Ecto neural progenitor cell (in vitro differentiated cells): ENCODE measurements at places on chromosomes 11 and 22.
A peak's percentile ranks its signal among the peaks of the same experiment; 100 is the strongest.

DNA sequence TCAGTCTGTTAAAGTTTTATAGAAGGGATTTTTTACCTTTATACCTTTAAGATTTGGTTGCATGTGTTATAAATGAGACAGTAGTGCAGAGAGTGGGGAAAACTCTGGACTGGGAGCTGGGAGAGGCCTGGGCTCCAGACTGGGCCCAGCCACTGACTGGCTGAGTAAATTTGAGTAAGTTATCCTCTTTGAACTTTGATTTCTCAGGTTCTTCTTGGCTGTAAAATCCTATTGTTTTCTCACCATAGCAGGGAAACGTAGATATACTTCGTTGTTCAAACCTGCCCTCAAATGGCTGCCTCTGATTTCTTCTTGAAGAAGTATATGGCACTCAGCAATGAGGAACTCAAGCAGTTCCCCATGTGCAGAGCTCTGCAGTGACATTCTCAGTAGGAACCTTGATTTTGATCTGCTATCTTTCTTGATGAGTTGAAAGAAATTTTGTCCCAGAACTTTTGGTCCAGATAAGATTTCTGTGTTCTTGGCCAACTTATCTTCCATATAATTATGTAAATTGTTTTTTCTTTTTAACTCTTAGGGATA is 8.8 kb downstream of the BMAL1 start:
- no peak for DNase-seq

- DNase-seq = no peak
Observed at GRCh38 chr22:19213442-19214077, 35.0 kb upstream of the SLC25A1 start.

DNA sequence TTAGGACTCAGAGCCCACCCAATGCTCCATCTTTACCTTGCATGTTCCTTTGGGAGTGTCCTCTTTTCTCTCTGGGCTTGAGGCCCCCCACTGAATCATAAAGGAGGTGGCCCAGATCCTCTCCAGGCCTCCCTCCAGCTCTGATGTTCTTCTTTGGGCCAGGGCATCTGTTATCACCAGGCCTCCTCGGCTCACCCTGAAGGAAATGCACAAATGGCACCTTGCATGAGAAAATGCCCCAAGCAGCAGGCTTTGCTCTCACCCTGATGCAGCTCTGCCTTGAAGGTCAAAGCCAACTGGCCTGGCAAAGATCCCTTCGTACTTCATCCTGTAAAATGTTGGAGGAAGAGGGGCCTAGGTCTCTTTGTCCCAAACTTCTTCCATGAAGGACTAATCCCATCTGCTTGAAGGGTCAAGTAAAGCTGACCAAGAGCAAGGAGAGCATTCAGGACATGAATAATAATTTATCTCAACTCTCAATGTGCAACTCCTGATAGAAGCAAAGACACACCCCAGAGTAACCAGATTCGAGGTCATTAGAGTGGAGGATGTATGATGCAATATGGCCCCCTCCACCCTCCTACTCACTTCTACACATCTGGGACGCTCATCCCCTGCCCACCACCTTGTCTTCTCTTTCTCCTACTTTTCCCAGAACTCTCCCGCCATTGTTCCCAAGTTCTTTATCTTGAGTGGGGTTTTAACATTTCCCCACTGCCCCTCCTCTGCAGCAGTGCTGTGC is 9.5 kb downstream of the APOL6 start:
- no peak for DNase-seq

DNA sequence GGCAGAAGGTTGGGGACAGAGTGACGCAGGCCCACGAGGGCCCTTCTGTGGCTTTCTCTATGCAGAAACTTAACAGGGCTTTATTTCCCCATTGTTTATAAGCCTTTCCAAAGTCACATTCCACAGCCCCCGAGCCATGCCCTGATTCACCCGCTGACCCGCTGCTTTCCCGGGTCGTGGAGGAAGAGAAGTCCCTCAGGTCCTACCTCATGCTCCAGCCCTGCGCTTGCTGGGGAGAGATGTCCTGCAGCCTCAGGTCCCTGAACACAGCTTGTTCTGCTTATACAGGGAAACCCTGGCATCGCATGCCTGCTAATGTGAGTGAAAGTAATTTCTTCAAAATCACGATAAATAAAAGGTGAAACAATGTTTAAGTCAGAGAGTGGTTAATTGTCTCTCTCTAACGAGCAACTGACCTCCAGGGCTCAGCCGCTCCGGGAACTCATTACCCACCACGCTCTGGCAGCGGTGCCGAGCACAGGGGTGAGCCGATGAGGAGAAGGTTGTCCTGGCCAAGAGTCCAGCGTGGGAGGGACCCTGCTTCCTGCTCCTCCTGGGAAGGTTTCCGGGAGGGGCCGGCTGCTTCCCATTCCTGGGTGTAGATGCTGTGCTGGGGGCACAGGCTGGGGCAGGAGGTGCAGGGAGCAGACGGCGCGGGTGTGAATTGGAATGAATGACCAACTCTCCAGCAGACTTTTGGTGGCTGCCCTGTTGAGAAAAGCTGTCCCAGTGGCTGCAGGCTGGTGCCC is 595.2 kb downstream of the BRD1 start:
- peak; percentile 38 for DNase-seq

- DNase-seq = peak; percentile 60
Observed at GRCh38 chr11:117538263-117539135, 210.8 kb downstream of the CEP164 start.

DNA sequence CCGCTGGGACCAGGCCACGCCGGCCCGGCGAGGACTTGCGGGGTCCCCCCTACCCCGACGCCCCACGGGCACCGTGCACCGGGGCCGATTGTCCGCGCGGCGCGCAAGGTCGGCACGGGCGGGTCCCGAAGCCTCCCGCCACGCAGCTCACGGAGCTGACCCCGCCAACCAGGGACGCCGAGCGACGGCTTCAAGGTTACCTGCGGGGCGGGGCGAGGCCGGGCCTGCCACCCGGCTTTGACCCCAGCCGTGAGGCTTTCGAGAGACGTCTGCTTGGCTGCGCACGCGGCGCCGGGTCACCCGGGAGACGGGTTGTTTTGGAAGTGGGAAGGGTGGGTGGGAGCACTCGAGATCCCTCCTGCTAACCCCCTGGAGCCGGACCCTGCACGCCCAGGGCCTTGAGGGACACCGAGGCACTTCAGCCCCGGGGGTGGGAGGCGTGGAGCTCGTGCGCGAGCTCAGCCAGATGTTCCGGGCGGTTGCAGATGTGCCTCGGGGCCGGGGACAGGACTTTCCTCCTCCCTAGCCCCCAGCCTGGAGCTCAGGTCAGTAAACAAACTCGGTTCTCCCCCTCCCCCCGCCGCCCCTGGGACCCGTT is 3.2 kb upstream of the WNT11 start:
- peak; percentile 73 for DNase-seq

- no peak for DNase-seq
Observed at GRCh38 chr11:10095412-10096208, 198.4 kb downstream of the SBF2 start.

GRCh38 chr11:93783765-93784144 is 327 bp upstream of the MED17 start:
- DNase-seq = no peak

DNA sequence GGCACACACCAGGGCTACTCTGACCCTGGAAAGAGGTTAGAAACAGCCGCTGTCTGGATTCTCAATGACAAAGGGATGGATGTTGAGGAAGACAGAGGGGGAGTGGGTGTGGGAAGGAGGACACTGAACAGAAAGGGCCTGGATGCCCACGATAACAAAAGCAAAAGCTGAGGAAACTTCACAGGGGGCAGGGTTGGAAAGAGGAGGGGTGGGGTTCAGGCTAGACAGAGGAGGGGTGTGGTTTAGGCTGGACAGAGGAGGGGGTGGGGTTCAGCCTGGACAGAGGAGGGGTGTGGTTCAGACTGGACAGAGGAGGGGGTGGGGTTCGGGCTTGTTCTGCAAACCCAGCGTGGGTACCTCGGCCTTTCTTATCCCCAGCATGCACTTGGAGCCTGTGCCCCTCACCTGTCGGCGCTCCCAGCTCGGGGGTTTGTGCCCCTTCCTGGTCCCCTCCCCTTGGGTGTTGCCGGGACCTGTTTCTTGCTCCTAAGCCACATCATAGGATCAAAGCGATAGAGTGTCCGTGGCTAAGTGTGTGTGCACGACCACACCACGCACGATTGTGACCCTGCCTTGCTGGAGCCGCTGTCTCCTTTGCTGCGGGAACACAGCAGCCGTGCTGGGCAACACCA is 75.6 kb downstream of the BRD1 start:
- peak; percentile 45 for DNase-seq

DNA sequence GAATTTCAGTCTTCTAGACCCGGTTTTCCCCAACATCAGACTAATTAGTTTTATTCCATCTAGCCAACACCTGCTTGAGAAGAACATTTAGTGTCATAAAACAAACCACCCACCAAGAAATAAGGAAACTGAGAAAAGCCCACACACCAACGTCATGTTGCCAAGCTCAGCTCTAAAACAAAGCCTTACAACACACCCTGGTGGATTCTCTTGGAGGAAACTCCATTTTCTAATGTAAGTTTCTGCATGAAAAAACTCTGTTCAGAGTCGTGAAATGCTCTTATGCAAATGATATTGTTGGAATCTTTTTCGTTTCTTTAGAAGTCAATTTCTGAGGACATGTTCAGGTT is 105.0 kb upstream of the RAG2 start:
- DNase-seq = no peak

GRCh38 chr22:27144321-27144720 is 486.9 kb downstream of the MIAT start:
- DNase-seq = no peak

DNA sequence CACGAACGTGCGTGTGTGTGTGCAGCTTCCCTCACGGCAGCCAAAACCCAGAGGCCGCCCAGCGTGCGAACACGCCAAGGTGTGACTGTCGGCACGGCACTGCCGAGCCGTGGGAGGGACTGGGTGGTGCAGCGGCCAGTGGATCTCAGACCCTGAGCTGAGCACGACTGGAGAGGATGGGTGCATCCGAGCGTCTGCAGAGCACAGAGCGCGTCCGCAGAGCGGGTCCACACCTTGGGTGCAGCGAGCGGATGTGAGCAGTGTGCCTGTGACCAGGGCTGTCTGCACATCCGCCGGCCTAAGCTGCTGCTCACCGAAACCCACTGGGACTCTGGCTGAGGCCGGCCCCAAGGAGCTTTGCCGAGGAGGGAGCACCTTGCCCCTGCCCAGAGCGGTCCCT is 22.7 kb downstream of the PTDSS2 start:
- DNase-seq = no peak

DNA sequence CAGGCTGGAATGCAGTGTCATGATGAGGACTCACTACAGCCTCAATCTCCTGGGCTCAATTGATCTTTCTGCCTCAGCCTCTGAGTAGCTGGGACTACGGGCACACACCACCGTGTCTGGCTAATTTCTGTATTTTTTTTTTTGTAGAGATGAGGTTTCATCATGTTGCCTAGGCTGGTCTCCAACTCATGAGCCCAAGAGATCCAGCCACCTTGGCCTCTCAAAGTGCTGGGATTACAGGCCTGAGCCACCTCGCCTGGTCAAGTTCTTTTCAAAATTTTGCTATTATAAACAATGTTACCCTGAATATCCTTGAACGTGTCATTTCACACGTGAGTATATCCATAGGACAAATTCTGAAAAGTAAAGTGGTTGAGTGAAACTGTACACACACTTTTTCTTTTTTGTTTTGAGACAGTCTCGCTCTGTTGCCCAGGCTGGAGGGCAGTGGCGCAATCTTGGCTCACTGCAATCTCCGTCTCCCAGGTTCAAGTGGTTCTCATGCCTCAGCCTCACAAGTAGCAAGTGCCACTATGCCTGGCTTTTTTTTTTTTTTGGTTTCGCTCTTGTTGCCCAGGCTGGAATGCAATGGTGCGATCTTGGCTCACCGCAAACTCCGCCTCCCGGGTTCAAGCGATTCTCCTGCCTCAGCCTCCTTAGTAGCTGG is 21.6 kb upstream of the EP300 start:
- DNase-seq = no peak
